ENCODE measurements at places on chromosomes 16 and 17. TPM values are rescaled to one million over a fixed set of nuclear protein-coding genes. Genes with fewer than 3 reads are reported as not detected.
A peak's percentile ranks its signal among the peaks of the same experiment; 100 is the strongest.

GRCh38 chr17:45787656-45788055, 3.5 kb downstream of the CRHR1 start:
- no peak for DNase-seq

DNA sequence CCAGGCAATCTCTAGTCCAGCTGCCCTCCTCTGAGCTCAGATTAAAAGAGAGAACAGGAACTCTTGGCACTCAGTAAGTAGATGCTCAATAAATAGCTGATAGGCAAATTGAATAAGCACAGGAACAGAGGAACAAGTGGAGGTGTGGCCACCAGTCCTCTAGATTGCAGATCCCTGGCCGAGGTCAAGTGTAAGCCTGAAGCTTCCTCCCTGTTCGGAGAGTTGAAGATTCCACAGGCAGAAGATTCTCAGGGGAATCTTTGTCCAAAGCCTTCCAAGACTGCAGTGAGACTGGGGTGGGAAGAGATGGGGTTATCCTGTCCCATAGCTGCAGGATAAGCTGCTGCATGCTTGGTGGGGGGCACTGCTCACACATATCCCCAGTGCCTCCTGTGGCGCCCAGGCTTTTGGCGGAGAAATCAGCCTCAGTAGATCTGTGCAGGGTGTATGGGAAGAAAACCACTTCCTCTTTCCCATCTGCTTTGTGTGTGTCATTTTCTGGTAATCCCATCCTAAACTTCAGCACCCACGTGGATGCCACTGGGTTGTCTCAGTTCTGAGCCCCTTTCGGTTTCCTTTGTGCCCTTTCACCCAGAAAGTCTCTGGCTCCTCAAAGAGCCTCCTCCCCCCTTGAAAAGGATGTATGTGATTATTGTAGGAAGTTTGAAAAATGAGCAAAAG, 12.1 kb downstream of the CD300A start:
- no peak for DNase-seq

DNA sequence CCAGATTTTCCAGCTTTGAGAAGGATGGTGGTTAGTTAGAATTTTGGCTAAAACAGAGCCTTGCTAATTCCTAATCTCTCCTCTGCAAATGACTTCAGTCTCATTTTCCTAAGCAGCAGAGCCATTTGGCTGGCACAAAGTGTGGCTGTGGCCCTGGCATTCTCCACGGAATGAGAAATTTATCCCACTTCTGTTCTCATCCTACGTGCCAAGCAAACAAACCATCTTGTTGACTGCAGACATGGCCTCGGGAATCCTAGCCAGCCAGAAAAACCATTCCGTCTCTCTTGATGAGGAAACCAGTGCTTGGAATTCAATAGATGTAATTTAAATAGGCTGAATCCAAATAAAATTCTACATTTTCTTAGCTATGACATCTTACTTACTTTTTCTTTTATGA, 34.1 kb upstream of the ELAC2 start:
- DNase-seq: no peak

GRCh38 chr16:90018297-90018651, 982 bp downstream of the DBNDD1 start:
- DNase-seq: peak; percentile 24

DNA sequence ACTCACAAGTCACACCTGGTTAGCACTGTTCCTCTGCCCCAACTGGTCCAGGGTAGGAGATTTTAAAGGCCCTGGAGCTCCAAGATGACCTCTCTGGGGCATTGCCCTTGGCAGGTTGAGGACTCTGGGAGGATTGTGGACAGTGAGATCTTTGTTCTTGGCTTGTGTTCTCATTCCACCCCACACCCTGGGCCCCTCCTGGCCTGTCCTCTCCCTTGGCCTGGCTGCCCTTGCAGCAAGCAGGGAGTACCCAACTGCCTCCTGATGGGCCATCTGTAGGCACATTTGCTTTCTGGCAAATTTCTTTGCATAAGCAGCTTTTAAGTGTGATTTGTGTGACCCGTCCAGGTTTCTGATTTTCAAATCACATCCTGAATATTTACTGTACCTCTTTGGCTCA, 239.6 kb downstream of the UTP18 start:
- no peak for DNase-seq

DNA sequence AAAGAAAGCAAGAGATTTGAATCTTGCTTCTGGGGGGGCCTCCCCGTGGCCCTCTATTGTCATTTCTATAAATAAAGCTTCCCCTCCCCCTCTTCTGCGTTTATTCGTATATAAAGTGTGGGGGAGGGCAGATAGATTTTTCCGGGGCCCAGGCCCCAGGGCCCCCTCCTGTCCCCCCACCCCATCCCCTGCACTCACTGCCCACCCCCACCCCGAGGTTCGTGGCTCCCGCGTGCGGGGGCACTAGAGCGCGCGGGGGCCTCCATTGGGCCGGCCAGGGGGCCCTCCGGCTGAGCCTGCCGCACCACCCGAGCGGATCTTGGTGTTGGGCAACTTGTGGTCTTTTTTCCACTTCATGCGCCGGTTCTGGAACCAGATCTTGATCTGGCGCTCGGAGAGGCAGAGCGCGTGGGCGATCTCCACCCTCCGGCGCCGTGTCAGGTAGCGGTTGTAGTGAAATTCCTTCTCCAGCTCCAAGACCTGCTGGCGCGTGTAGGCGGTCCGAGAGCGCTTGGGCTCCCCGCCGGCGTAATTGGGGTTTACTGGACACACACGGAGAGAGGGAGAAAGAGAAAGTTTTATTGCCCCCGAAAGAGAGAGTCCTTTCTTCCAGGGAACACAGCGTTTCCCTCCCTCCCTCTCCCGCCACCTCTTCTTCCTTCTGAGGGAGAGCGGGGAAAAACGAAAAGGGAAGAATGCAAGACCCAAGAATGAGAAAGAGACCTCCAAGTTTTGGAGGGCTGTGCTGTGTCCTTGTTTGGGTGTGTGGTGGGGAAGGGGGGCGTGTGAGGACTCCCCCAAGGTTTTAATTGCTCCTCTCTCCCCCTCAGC, 1.5 kb downstream of the HOXB4 start:
- DNase-seq: no peak

DNA sequence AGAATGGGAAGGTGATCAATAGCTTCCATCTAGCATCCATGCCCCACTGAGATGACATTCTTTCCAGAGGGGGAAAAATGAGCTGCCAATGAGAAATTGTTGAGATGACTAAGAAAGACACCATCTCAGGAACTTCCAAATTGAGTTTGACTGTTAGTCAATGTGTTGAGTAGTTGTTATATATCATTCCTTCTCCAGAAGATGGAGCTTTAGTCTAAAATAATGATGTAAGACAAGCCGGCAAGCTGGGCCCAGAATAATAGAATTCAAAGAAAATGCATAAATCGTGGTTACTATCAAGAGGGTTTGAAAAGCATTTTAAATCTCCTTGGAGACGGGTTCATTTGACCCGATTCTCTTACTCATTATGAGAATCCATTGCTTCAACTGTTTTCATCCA, 71.0 kb upstream of the ATF7IP2 start:
- DNase-seq: no peak

GRCh38 chr16:59459806-59460205, 725.7 kb upstream of the GOT2 start:
- no peak for DNase-seq

DNA sequence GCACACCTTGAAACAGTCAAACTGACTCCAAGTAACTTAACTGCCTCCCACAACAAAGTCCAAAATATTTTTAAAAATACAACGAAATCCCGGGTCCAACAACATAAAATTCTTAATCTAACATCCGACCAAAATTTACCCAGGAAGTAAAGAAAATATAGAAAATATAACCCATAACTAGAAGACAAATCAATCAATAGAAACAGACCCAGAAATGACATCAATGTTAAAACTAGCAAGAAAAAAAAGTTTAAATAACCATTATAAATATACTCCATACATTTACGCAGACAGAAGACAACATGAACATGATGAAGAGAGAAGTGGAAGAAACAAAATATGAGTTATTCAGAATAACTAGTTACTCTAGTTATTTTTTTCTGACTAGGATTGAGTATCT, 3.7 kb downstream of the ZNF597 start:
- DNase-seq: no peak

DNA sequence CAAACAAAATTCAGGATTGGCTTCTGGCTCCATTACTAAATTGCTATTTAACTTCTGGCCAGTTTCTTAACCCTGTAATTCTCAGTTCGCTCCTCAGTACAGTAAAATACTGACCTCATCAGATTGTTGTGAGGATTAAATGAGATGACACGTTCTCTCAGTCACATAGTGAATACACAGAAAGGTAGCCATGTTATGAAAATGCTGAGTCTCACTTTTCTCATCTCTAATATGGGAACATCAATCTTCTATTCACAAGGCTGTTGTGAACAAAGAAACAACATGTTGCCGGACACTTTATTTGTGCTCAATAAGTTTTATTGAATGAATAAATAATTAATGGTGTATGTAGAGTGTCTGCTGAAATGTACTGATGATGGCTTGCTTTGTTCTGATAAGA, 924.5 kb upstream of the GOT2 start:
- DNase-seq: no peak

DNA sequence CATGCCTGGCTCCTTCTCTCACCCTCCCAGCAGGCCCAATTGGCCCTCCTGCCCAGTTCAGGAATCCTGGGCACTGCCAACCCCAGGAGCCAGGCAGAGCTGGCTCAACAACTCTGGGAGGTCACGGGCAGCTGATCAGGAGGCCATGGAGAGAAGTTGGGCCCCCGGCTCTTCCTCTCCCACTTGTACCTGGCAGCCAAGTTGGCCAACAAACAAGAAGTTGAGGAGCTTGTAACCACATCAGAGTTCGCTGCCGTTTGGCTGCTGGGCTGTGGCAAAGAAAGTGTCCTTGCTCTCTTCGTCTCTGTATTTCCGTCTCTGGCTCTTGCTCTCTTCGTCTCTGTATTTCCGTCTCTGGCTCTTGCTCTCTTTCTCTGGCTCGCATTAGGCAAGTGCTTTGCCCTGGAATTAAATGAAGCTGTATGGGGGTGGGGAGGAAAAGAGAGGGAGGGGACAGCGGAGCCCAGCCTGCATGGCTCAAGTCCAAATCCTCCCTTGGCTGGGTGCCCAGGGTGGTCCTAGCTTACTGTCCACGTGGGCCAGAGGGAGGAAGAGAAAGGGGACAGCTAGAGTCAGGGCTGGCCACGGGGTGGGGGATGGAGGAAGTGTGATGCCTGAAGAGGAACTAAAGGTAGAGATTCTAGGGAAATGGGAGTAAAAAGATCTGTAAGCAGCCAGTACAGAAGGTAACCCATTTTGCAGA, 7.8 kb upstream of the TMEM132E start:
- no peak for DNase-seq

- peak; percentile 63 for DNase-seq
Observed at GRCh38 chr17:45052052-45052772, 780 bp upstream of the DCAKD start.

DNA sequence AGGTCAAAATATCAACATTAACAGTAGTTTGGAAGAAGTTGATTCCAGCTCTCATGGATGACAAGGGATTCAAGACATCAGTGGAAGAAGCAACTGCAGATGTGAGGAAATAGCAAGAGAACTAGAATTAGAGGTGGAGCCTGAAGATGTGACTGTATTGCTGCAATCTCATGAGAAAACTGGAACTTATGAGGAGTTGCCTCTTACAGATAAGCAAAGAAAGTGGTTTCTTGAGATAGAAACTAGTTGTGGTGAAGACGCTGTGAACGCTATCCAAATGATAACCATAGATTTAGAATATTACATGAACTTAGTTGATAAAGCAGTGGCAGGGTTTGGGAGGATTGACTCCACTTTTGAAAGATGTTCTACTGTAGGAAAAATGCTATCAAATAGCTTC, 67.8 kb downstream of the GOSR1 start:
- DNase-seq: no peak

GRCh38 chr16:31472709-31473203, 804 bp downstream of the TGFB1I1 start:
- peak; percentile 81 for DNase-seq

DNA sequence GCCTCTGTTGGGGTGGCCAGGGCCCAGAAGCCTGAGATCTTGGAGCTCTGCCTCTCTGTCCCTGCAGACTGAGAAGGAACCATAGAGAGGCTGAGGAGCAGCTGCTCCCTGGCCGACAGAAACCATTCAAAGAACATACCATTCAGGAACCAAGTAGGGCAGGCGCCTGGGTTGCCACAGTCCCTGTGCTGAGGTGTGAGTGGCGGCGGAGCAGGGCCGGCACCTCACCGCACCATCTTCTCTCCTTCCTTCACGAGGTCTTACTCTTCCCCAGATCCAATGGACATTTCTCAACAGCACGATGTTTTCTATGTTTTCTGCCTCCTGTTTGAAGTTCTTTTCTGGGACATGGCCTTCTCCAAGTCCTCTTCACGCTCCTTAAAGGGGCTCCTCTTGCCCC, 22.8 kb upstream of the ALOX15 start:
- DNase-seq: no peak

DNA sequence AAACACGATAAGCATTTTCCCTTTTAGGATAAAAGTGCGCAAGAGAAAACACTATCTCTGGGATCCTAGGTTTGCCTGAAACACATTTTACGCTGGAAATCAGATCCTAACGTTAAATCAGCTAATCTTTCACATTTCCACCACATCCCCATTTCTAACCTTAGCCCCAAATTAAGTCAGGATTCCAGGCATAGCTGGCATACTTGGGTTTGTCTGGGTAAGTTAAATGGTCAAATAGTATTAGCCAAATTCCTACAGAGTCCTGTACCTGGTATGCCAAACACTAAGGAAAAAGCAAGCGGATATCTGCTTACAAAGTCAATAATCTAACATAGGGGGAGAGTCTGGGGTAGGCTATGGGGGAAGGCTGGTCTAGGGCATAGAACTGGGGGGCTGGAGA, 557.4 kb upstream of the ZFHX3 start:
- DNase-seq: no peak

The CCDC200 gene
- not detected for total RNA-seq

The KRTAP9-8 gene
- not detected for total RNA-seq

The ADAD2 gene
- total RNA-seq: 4.0 TPM

The ZNF287 gene
- total RNA-seq: 4.4 TPM

The TP53TG3C gene
- total RNA-seq: not detected

The CYTH1 gene
- 32.2 TPM for total RNA-seq

The TMEM106A gene
- 4.9 TPM for total RNA-seq
